ENCODE measurements at places on chromosomes 11 and 22.

- DNase-seq: no peak
Observed at GRCh38 chr11:12952094-12952493, 57.0 kb upstream of the RASSF10 start.

DNA sequence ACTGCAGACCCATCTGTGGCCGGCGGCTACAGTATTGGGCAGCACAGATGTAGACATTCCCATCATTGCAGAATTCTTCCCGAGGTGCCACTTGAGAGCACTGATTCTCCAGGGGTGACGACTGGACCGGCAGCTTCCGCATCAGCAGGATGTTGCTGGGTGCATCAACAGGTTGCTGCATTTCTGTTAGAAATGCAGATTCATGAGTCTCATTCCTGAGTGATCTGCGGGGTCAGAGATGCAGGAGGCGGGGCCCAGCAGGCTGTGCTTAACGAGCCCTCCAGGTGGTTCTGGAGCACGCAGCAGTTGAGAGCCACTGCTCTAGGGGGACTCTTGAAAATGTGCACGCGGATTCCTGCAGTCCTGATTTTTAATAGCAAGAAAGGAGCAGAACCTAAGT, 321.8 kb downstream of the TBC1D22A start:
- DNase-seq: no peak

DNA sequence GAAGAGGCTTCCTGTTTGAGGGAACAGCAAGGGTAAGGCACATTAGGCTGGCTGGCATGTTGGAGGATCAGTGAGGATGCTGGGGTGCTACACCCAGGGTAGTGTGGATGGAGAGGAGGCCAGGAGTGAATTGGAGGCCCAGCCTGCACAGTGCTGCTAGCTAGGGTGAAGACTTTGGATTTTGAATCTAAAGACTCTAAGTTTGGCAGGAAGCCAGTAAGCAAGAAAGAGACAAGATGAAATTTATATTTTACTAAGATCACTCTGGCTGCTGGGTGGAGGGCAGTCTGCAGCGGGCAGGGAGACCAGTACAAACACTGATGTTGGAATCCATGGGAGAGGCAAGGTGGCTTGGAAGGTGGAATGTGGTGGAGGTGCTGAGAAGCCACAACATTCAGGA, 43.6 kb downstream of the TSPAN18 start:
- no peak for DNase-seq

DNA sequence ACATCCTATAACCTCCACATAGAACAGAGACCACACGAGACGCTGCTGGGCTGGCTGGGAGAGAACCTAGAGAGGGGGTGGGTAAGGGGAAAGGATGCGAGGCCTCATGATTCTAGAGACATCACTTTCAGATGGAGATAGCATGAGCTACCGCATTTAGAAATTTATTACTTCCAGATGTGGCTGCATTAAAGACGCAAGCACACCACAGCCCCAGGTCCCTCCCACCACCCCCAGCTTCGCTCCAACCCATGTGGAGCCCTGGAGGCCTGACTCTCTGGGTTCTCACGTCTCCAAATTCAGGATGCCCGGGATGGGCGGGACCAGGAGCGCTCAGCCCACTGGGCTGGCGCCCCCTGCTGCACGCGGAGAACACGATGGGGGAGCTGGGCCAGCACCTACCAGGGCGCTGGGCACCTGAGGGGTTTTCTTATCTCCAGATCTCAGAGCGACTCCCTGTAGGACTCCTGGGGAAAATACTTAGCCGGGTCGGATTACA, 13.6 kb downstream of the MRPL21 start:
- no peak for DNase-seq

GRCh38 chr11:76609736-76610370, 60.7 kb downstream of the LRRC32 start:
- no peak for DNase-seq

GRCh38 chr22:41822317-41823057, 10.4 kb upstream of the SREBF2 start:
- no peak for DNase-seq

DNA sequence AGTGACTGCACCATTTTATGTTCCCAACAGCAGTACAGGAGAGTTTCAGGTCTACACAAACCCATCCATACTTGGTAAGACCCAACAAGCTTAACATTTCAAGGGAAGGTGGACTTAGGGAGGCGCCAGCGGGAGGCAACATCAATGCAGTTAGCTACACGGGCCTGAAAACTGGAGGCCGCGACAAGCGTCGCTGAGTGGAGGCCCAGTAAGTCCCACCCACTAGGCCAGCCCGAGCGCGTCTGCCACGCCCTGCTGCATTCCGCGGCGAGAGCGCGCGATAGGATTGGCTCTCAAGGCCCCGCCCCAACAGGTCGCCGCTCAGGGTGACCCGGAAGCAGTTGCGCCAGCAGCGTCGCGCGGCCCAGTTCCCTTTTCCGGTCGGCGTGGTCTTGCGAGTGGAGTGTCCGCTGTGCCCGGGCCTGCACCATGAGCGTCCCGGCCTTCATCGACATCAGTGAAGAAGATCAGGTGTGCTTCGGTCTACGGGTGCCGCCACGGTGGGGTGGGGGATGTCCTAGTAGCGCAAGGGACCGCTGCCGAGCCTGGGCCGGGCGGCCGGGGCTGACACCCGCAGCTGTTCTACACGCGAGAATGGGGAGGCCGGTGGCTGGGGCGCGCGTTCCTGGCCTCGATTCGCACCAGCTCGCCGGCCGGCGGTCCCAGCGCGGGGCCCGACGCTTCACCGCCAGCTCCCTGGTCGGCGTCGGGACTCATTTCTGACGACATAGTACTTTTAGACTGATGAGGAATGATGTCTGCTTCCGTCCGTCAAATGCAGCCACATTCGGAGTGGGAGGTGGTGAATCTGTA, at the start of gene EIF3M:
TSS of gene EIF3M (plus strand) at position 373 of the 813 bp plus-strand sequence. CDS start at position 430, 57 bp downstream.
- DNase-seq: peak; percentile 93

DNA sequence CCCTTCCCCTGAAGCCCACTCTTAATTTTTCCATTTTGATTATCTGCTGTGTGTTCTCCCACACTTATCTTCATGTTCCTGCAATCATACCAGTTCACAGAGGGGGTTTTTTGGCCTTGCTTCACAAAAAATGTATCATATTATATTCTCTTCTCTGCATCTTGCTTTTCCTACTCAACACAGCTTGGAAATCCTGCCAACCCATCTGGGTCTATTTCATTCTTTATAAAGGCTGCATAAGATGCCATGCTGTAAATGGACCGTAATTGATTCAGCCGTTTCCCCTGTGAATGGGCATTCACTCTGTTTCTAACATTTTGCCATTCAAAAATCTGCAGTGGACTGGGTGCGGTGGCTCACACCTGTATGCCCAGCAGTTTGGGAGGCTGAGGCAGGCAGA, 30.5 kb downstream of the CD6 start:
- no peak for DNase-seq

GRCh38 chr11:88288560-88288959, 49.0 kb downstream of the CTSC start:
- no peak for DNase-seq

DNA sequence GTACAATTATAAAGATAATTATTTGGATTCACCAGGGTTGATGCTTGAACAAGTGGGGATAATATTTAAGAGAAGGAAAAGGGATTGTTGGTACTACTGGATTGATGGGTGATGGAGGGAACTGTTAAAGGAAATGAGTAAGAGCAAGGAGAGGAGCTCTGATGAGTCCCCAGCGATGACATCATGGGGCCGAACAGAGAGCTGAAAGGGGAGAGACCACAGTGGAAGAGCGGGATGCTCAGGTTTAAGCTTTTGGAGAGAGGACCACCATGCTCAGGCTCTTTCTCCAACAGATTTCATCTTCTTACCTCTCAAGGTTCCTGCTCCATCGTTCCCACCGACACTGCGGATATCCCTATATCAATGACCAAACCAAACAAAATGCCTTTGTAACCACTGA, 568.7 kb downstream of the ETS1 start:
- no peak for DNase-seq

- DNase-seq: no peak
Observed at GRCh38 chr11:121810291-121810690, 305.7 kb downstream of the BLID start.

GRCh38 chr11:117973503-117973860, 12.7 kb upstream of the IL10RA start:
- no peak for DNase-seq

DNA sequence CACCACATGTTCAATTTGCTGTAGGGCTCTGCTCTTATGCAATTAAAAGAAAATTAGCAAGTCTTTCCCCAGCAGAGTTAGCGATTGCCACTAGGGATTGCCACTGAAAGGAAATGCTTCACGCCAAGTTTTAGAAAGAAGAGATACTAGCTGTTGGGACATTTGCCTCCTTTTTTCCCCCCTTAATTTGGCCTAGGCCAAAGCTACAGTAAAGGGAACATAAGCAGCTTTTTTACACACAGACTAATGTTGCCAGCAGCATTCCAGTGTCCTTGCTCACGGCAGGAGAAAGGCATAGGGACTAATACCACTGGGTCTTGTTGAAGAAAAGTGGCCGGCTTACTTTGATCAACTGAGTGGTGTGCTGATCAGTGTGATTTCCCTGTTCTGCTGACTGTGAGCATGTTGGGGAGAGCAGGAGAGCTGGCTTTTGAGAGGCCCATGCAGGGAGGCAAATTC, 71.2 kb downstream of the PHF21A start:
- DNase-seq: no peak

DNA sequence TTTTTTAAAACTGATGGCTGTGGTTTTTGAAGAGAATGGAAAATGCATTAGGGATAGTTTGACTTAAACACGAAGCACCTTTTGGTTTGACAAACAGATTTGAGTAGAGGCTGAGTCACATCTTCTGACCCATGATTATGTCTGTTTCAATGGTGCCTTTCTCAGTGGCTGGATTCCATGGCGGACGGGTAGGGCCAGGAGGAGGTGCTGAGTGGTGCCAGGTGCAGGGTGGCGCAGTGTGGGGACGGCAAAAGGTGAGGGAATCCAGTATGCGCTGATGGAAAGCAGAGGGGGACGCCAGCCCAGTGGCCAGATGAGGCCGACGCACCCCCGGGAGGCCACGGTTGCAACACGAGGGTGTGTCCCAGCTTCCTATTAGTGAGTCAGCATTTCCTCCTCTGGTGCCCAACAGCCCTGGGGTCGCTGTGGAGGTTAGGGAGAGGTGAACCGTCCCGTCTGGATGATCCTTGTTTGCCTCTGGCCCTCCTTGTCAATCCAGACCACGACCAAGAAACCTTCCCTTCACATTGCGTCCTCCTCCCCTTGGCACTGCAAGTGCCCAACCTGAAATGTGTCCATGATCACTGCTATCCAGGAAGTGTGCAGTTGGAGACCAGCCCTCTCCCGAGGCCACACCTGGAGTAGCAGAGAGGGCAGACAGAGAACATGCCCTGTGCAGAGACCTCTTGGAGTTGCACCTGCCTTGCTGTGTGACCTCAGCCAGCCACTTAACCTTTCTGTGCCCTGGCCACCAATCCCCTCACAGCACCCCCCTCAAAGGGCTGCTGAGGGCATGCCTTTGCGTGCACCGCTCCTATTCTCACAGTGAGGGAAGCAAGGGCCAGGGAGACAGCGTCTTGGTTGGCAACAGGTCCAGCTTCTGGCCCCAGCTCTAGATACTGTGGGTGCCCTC, 32.5 kb upstream of the ATXN10 start:
- DNase-seq: no peak

- no peak for DNase-seq
Observed at GRCh38 chr11:11057472-11057854, 199.6 kb upstream of the ZBED5 start.

GRCh38 chr11:43574949-43575912, 105.3 kb upstream of the HSD17B12 start:
- no peak for DNase-seq

DNA sequence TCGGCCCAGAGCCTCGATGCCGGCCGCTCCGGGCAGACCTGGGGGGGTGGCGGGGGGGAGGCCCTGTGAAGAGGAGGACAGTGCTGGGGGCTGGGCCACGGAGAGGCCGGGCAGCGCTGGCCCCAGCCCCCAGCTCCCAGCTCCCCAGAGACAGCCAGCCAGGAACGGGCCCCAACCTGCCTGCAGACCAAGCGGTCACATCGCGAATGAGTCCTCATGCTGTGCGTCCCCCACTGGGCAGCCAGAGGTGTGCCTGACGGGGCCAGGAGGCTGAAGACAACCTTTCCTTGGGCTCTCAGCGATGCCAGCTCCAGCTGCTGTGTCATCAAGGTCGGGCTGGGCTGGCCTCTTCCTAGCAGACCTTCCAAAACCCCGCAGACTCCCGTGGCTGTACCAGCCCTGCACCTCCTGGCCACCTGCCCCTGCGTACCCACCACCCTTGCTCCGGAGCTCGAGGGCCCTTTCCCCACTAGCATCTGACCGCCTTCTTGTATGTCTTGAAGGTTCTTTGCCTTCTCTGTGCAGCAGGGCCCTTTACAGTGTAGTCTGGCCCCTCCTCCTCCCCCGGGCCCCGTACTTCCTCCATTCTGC, 88.4 kb downstream of the CDKN1C start:
- DNase-seq: no peak

GRCh38 chr11:11605181-11605580, 16.6 kb downstream of the GALNT18 start:
- DNase-seq: no peak
